ENCODE measurements at places on chromosomes 4 and X.

GRCh38 chr4:3307060-3307459 lies 14.2 kb downstream of the RGS12 start:
- no peak for ATAC-seq

DNA sequence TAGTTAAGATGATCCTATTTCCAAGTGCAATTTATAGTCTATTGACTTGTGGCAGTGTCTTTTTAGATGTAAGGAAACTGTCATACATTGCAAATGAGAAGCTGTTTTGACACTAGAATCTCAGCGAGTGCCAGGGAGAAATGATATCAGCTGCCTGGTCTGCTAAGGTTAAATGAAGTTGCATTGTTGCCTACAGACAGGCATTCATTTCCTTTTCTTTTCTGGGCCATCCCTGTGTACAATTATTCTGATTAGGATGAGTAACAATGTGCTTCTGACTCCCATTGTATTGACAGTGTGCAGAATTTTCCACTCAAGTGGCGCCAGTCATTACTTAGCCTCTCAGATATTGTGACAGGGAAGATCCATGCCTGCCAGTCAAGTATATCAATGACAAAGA lies 231.2 kb downstream of the GPAT3 start:
- no peak for ATAC-seq

GRCh38 chrX:123337886-123338639 lies 154.0 kb downstream of the GRIA3 start:
- ATAC-seq, result no peak

GRCh38 chr4:10803713-10804343 lies 119.3 kb upstream of the CLNK start:
- ATAC-seq, result peak; percentile 80

DNA sequence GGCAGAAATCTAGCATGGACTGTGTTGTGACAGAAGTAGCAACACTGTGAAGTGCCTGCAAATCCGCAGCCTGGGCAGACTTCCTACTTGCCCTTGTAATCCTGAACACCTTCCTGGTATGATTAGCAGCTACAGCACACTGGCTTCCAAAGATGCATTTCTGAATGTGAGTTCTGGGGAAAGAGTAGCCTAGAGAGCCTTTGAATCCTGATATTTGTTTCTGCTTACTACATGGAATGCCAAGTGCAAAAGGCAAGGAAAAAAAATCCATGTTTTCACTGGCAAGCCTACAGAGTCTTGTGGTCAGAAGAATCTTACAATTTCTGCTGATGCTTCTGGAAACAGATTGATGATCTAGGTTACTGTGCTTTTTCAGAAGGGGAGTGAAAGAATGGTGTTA lies 223.7 kb downstream of the COL25A1 start:
- no peak for ATAC-seq

GRCh38 chr4:7816771-7817170 lies 122.9 kb downstream of the AFAP1 start:
- ATAC-seq, result no peak

DNA sequence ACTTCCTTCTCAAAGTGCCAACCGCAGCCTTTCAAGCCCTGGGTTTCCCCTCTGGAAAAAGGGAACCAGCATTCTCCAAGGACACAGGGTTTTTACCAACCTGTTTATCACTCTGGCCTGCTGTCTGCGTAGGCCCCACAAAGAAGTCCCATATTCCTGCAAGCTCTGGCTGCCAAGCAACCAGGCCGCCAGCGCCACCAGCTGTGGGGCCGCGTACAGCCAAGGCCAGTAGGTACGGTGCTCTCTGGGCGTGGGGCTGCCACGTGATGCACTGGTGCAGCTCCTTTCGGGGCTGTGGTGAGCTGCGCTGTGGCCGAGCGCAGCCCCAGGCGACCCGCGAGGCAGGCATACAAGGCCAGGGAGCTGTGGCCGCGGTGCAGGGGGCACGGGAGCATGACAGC lies 22.1 kb downstream of the LUZP4 start:
- ATAC-seq, result no peak

- no peak for ATAC-seq
These were observed 338.4 kb upstream of the GNPDA2 start for GRCh38 chr4:45064741-45065140.

GRCh38 chrX:93594780-93595179 lies 78.6 kb downstream of the NAP1L3 start:
- no peak for ATAC-seq
